ENCODE measurements at places on chromosomes 6 and 20. TPM values are rescaled to one million over a fixed set of nuclear protein-coding genes. Genes with fewer than 3 reads are reported as not detected.

TREML1 gene
- not detected for total RNA-seq

TENT5A gene
- 2.7 TPM for total RNA-seq

TRPC4AP gene
- 94.4 TPM for total RNA-seq

CRISP2 gene
- under 0.01 TPM for total RNA-seq

SCUBE3 gene
- 2.3 TPM for total RNA-seq

PRDM13 gene
- not detected for total RNA-seq

FRK gene
- 1.6 TPM for total RNA-seq

HSF2 gene
- 12.0 TPM for total RNA-seq

HLA-DRB5 gene
- total RNA-seq = not detected

IPCEF1 gene
- 0.51 TPM for total RNA-seq

LGSN gene
- total RNA-seq = not detected

GGTLC1 gene
- not detected for total RNA-seq

FAM162B gene
- total RNA-seq = not detected

IL17A gene
- total RNA-seq = not detected

EPB41L1 gene
- 42.7 TPM for total RNA-seq

PPP1R3D gene
- total RNA-seq = 5.7 TPM

SIRPA gene
- total RNA-seq = 67.2 TPM

CASS4 gene
- total RNA-seq = 0.38 TPM

NRSN2 gene
- 114 TPM for total RNA-seq

BNIP5 gene
- total RNA-seq = not detected

SLC22A1 gene
- 0.98 TPM for total RNA-seq

LY86 gene
- total RNA-seq = not detected

SEMG1 gene
- not detected for total RNA-seq

HACE1 gene
- total RNA-seq = 12.0 TPM

EYA4 gene
- 1.5 TPM for total RNA-seq

TMEM239 gene
- total RNA-seq = not detected

LST1 gene
- total RNA-seq = not detected

PDE7B gene
- 0.33 TPM for total RNA-seq

PANK2 gene
- total RNA-seq = 17.9 TPM

TINAG gene
- 0.16 TPM for total RNA-seq

ANKRD6 gene
- 3.5 TPM for total RNA-seq

CST5 gene
- total RNA-seq = 4.8 TPM

DEFB132 gene
- total RNA-seq = not detected

CTCFL gene
- under 0.01 TPM for total RNA-seq

SIGLEC1 gene
- not detected for total RNA-seq

BPIFA3 gene
- not detected for total RNA-seq

SLC17A3 gene
- 0.89 TPM for total RNA-seq

INSM1 gene
- not detected for total RNA-seq

SUMO4 gene
- not detected for total RNA-seq

KIF25 gene
- total RNA-seq = not detected

CCDC170 gene
- total RNA-seq = 0.33 TPM

TMEM200A gene
- total RNA-seq = 4.9 TPM

HLA-DPB1 gene
- total RNA-seq = 41.1 TPM

GABRR1 gene
- not detected for total RNA-seq

TIAM2 gene
- total RNA-seq = 24.2 TPM

TAGAP gene
- not detected for total RNA-seq

CEP57L1 gene
- total RNA-seq = 8.0 TPM

FAM8A1 gene
- total RNA-seq = 4.6 TPM

DYNLRB1 gene
- 126 TPM for total RNA-seq

RIMS4 gene
- not detected for total RNA-seq

HNF4A gene
- total RNA-seq = not detected

ZC2HC1B gene
- not detected for total RNA-seq

HLA-E gene
- 66.3 TPM for total RNA-seq

DZANK1 gene
- 1.5 TPM for total RNA-seq

TMEM74B gene
- total RNA-seq = not detected

COL12A1 gene
- 97.0 TPM for total RNA-seq

NXT1 gene
- total RNA-seq = 34.7 TPM

PABPC1L gene
- 3.6 TPM for total RNA-seq

Measured in mesangial cell (primary cell).